GM12892 (cell line): ENCODE measurements at places on chromosomes 6 and 20.

DNA sequence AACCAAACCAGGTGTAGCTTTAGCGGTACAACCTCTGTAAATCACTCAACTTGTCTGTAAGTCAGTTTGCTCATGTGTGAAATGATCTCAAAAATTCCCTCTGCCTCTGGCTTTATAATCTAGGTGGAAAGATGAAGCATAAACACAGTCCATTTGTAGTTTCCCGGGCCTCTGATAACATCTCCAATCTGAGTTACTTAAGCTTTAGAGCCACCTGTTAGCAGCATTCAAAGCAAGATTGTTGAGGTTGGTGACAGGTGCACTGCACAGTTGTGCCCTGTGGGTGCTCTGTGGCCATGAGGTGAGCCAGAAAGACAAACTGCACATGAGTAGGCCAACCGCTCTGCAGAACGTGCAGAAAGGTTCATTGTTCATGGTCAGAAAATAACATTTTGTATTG is 53.7 kb downstream of the MOCS1 start:
- no peak for DNase-seq

- DNase-seq = no peak
Measured at GRCh38 chr6:139311831-139312230, 20.0 kb upstream of the TXLNB start.

DNA sequence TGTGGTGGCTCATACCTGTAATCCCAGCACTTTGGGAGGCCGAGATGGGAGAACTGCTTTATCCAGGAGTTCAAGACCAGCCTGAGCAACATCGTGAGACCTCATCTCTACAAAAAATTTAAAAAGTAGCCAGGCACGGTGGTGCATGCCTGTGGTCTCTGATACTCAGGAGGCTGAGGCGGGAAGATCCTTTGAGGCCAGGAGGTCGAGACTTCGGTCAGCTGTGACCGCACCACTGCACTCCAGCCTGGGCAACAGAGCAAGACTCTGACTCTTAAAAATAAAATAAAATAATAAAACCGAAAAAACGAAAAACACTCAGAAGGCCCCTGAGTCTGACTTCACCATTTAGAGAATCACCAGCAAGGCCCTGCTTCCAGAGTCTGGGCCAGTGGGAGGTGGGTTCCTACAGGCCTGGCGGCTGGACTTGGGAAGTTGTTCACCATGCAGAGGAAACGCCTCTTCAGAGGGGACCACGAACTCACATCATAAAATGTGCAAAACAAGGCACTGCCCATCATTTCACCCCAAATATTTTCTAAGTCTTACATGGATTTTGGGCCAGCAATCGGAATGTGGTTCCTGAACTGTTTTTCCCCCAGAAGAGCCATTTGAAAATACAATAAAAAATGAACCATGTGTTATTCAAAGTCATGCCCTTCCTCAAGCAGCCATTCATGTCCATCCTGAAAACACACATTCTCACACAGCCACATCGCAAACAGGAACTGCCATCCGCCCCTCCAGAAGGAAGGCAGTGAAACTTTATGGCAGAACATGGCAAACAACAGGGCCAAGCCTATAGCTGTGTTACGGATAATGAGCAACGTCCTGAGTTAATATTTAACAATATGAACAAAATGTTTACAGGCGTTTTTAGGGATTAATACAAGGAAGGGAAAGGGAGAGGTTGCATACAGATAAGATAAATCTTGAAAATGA is 57.8 kb downstream of the SLC22A23 start:
- no peak for DNase-seq

GRCh38 chr6:150865043-150865405 is 478 bp upstream of the MTHFD1L start:
- DNase-seq = no peak

DNA sequence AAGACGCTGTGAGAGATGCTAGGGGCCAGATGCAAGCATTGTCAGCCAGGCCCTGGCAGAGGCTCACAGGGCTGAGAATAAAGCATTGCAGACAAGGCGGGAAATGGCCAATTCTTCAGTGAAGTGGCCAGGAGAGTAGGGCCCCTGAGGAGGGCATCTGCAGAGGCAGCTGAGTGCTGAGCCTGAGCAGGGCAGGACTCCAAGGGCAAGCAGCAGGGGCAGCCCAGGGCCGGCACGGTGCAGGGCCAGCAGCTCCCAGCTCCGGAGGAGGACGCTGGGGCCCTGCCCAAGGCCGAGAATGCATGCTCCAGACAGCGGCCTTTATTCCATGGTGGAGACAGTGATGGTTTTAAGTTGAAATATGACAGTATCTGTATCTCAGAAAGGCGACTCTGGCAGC is 305.5 kb downstream of the FOXC1 start:
- DNase-seq = no peak

GRCh38 chr20:40562031-40562430 is 127.0 kb downstream of the MAFB start:
- no peak for DNase-seq

GRCh38 chr6:106476331-106477105 is 116.0 kb downstream of the CRYBG1 start:
- no peak for DNase-seq

DNA sequence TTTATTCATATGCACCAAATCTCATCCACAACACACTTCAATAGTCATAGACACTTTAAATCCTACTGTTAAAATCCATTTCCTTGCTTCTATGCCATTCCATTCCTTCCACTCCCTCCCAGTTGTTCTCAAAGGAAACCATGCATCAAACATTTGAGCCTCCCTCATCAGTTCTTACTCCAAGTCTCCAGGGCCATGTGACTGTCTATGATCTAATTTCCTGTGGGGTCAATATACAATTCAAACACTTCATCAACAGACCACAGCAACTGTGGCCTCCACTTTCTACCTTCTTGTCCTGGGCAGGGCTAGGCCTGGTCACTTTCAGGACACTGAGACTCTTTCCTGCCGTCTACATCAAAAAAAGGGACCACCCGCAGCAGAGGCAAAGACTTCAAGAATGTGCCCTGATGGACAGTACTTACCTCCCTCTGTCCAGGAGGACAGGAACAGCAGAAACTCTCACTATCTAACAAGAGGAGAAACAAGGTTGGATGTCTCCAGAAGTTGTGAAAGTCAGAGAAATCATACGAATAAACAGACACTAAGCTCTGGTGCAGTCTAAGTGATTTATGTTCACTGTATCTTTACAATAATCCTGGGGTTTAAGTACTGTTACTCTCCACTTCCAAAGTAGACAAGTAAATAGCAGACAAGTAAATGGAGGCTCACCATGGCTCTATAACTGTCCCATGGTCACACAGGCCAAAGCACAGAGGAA is 160.2 kb downstream of the QRSL1 start:
- DNase-seq = no peak

DNA sequence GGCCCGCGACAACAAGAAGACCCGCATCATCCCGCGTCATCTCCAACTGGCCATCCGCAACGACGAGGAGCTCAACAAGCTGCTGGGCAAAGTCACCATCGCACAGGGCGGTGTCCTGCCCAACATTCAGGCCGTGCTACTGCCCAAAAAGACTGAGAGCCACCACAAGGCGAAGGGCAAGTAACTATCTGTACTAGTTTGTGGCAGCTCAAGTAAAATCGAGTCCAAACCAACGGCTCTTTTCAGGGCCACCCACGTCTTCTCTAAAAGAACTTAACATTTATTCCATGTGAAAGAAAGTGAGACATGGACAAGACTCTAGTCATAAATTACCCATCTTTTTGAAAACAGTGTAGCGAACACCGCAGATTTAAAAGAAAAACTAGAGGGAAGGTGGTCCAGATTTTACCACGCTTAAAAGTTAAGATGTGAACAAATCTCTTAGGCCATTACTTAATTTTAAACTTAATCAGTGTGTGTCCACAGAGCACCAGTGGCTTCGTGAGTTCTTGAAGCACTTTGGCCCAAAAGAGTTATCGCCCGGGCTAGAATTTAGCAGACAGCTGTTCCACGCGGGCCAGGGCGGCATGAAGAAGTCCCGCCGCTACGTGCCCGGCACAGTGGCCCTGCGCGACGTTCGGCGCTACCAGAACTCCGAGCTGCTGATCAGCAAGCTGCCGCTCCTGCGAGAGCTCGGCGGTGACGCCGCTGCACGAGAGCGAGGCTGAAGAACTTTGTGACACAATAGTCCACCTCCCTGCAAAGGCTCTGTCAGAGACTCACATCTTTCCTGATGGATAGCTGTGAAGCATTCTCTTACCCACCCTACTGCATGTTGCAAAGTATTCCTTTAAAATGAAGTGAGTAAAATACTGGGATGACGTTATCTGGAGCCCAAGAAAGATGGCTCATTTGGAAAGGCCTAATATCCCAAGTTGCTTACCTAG is 113.9 kb upstream of the PRSS16 start:
- DNase-seq = no peak

GRCh38 chr6:6681075-6681849 is 92.7 kb downstream of the LY86 start:
- no peak for DNase-seq

DNA sequence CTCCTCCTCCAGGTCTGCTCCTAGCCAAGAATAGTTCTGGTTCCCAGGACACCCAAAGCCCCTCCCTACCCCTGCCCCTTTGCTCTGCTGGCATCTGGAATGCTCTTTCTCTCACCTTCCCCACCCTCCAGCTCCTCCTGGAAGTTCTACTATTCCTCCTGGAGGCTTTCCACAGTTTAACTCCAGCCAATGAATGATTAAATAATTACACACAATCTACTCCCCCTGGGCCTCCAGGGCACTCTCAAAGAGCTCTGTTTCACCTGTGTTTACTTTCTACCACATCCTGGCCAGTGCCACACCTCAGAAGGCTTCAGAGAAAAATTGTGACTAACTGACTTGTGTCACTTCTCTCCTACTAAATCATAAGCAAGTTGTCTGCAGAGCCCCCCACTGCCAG is 36.2 kb downstream of the GCM1 start:
- no peak for DNase-seq

GRCh38 chr20:6140947-6141346 is 18.1 kb upstream of the FERMT1 start:
- no peak for DNase-seq

GRCh38 chr6:151060096-151060765 is 179.5 kb upstream of the AKAP12 start:
- no peak for DNase-seq

- DNase-seq = no peak
Measured at GRCh38 chr6:152094992-152095592, 287.6 kb downstream of the ESR1 start.

DNA sequence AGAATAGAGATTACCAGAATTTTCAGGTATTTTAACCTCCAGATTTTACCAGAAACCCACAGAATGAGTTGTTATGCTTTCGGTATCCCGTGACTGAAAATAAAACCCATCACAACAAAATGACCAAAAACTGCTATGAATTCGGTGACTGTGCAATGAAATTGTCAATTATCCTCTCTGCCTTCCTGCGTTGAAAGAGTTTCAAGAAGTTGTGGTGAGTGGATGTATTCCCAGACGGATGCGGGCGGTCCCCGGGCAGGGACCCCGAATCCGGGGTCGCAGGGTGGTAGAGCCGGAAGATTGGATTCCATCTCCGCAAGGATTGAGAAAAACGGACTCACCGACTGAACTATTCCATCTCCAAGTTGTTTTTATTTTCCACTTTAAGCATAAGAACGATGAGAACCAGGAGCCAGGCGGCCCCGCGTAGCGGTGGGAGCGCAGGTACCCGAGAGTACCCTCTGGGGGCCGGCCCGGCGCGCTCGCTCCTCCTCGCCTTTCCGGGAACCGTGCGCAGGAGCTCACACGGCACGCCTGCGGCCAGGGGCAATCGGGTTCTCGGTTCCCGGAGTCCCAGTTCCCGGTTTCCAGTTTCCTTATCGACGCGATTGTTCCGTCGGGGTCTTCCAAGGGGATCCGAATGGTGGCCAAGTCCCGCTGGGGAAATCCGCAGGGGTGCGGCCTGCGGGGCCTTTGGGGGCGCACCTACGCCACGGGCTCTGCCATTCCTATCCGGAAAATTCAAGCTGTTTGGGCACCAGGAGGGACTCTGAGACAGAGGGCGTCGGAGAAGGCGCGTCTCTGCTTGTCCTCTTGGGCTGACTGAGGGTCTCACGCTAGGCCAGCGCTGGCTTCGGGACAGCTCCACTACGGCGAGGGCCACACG is 104.9 kb upstream of the PRDM1 start:
- no peak for DNase-seq

DNA sequence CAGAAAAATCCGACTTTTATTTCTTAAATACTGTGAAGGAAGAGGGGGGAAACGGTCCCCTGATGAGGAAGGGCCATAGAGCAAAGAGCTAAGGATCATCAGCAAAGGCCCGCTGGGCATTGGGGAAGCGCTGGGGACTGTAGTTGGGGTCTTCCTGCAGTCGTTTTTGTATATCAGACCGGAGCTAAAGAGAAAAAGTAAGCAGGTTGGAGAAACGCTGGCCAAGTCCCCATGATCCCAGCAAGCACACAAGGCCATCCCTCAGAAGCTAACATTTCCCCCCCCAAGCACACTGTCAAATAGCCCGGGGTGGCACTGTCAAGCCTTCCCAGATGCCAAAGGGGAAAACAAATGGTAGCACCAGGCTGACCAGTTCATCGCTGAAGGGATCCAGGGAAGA is 13.4 kb downstream of the BAG6 start:
- DNase-seq = no peak

GRCh38 chr6:82337688-82338257 is 25.8 kb upstream of the TPBG start:
- DNase-seq = no peak

DNA sequence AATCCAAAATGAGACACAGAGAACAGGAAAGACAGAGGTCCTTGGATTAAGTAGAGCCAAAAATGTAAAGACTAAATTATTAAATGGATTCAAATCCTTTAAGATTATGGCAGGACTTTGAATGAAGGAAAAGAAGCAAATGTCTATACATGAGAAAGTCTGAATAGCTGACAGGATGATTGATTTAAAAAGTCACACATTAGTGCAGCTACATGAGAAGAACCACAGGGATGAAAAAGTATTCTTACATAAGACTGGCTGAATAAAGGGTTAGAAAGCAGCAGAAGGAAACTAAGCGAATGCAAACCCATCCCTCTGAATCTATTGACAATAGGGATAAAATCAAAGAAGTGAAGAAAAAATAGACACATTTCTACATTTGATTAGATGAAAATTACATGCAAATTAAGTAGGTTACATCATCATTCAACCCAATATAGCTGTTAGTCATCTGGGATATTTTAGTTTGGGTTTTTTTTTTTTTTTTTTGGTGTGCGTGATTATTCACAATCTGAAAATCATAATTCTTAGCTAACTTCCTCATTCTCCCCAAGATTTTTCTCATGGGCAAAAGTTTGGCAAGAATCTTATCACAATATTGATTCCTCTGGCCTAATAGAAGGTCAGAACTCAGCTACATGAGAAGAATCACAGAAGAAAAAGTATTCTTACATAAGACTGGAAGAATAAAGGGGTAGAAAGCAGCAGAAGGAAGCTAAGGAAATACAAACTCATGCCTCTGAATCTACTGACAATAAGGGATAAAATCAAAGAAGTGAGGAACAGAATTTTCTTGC is 845.4 kb downstream of the HACE1 start:
- no peak for DNase-seq
